ENCODE measurements at places on chromosomes 13 and 19.

GRCh38 chr19:1811472-1811894, 593 bp downstream of the ATP8B3 start:
- DNase-seq = peak; percentile 70

DNA sequence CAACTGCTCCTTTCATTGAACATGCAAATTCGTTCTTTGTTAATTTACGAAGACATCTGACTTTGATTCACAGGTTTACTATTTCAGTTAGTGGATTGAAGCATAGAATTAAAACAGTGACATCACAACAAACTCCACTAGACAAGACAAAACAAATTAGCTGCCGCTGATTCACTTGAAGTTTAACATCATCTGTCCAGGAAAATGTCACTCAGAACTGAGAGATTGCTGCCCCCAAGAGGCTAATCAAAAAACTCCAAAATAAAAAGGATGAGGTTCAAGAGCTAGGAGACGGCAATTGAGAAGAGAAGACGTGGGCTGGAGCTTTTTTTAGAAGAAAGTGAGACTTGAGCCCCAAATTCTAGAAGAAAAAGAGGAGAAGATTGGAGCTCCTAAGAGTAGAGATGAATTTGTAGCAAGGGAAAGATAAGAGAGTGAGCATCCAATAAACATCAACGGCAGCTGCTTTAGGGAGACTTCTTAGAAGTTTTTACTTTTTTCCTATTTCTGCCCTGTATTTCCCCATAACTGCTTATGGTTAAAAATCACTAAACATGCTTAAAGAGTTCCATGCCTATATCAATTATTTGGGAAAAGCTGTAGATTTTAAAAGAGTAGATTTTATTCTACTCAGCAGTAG, 40.8 kb upstream of the TPP2 start:
- no peak for DNase-seq

DNA sequence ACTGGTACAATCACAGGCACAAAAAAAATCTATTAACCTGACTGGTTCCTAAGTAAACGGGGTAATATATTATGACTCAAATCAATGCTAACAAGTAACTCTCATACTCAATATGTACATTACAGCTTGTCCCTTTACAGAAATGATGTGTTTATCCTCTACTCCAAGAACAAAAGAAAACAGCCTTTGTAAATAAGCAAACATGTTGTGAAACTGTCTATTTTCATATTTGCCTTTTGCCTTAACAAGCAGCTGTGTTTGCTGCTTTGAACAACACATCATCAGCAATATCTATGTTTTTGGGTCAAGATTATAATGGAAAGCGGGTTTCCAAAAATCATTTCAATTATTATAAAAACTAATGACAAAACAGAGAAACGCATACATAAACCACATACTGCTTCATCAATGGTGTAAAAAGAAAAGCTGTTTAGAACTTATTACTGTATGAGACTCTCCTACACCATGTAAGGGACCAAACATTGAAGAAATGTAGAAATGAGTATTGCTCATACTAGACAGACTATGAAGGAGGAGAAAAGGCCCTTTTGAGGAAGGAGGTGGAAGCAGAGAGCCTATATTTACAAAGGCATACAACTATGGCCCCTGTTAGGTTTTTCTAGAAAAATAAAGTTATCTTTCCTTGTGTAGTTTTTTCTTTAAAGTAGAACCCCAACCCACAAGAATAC, 14.8 kb downstream of the TBC1D4 start:
- no peak for DNase-seq

DNA sequence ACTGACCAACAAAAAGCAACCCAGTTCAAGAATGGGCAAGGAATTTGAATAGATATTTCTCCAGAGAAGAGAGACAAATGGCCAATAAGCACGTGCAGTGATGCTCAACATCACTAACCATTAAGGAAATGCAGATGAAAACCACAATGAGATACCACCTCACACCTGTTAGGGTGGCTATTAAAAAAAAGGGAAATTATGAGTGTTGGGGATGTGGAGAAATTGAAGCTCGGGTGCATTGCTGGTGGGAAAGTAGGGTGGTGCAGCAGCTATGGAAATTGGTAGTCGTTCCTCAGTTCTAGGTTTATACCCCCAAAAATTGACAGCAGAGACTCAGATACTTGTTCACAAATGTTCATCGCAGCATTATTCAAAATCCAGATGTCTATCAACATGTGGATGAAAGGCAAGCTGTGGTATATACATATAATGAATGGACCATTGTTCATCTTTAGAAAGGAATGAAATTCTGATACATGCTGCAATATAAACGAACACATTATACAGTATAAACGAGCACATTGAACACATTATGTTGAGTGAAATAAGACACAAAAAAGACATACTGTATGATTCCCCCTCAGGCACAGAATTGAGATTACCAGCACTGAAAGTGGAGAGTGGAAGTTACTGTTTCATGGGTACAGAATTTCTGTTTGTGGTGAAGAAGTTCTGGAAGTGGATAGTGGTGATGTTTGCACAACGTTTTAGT, 927 bp downstream of the CHAMP1 start:
- DNase-seq = no peak

- no peak for DNase-seq
Observed at GRCh38 chr19:2412449-2412848, 14.9 kb downstream of the TIMM13 start.
